ENCODE measurements at places on chromosomes 4 and X.

GRCh38 chrX:7334253-7334935 lies 186.4 kb upstream of the PUDP start:
- DNase-seq = no peak

- no peak for DNase-seq
These were observed 28.3 kb downstream of the NBDY start for GRCh38 chrX:56757327-56757726.

DNA sequence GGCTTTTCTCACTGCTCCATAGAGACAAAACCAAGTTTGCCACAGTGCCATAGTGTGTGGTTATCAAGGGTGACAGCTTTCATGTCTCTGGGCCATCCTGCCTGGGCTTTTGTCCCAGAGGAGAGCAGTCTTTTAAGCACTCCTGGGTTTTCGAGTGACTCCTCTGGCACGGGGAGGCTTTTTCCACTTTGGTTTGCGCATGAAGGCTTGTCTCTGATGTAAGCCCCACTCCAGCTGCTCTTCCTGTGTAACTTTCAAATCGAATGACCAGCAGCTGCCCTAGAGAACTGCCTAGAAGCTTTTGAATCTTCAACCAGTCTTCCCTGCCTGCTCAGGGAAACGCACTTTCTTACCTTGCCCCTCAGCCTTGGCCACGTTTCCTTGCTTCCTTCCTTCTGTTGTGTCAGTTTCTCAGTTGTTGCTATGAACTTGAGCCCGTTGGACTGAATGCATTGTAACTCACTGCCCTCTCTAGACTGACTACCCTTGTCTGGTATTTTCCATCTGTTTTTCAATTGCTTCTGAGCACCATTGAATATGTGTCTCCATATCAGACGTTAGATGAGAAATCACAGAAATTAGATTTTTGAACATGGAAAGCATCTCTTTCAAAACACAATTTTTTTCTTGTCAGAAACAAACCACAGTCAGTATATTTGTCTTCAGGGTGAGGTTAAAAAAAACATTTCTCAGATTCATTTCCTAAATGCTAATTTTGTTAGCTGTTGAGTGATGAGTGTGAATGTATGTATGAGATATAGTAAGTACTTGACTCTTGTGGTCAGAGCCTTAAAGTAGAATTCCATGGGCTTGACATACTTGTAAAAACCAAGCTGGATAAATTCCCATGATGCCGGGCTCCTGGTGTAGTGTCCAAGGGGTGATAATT lies 45.3 kb downstream of the SLC9A6 start:
- DNase-seq = no peak

DNA sequence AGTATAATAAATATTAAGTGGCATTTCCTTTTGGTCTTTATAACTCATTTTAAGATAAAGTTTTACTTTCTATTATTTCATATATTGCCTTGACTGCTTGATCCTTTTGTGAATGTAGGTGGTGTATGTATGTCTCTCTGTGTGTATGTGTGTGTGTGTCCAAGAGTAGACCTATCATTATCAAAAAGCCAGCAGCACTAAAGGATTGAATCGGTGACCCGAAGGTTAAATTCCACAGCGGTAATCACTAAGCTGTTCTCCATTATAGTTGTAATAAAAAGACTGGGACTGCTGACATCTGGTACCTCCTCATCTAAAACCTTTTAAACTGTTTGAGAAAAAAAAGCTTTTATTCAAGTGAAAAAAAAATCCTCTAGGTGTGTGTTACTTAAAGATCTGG lies 1014.8 kb downstream of the PCDH7 start:
- DNase-seq = no peak

GRCh38 chr4:103774326-103774825 lies 54.6 kb upstream of the TACR3 start:
- DNase-seq = no peak

- no peak for DNase-seq
These were observed 425.0 kb downstream of the FAT4 start for GRCh38 chr4:125739760-125740159.

DNA sequence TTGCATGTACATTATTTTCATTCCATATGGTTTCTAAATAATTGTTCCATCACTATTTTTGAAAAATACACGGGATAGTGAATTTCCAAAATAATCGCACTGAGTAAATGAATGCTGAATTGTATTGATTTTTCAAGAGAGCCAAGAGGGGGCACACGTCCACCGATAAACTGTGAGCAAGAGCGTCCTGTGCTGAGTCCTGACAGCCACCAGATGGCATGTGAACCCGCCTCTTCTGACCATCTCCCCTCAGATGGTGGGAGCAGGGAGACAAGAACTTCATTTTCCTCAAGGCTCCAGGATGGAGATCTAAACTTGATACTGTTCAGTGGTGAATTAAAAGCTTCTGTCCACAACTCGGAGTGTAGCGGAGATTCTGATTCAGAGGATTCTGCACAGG lies 30.6 kb upstream of the IL9R start:
- no peak for DNase-seq

DNA sequence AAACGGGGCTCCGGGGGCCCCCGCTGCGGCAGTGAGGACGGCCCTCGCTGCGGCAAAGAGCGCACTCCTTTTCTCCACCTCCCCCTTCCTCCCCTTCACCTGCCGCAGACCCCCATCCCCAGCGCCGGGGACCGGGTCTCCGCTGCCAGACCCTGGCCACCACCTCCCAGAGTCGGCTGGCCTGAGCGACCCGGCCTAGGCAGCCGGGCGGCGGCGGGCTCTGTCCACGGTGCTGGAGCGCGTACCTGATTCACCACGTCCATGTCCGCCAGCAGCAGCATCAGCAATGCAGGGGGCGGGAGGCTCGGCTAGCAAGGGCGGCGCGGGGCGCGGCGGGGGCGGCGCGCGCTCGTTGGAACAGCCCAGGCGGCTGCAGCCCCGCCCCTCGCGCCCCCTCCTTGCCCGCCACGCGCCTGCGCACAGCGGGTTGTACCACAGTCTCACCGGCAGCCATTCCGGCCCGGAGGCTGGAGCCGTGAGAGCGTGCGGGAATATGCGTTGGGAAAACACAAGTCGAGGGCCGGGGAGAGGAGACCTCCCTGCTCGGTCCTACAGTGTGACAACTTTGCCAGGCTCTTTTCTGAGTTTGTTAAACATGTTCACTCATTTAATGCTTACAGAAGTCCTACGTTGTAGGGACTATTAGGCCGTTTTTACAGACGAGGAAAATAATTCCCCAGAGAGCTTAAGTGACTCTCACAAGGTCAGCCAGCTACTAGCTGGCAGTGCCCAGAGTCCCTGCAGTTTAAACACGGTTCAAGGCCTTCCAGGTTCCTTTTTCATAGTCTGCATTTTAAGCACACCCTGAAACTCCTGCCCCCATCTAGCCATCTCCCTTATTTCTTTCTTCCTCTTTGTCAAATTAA lies at the start of gene SYP:
Gene SYP (minus strand): TSS at position 288 of the 866 bp plus-strand sequence. CDS start 7 bp downstream, at position 281.
- DNase-seq = no peak

GRCh38 chr4:87633243-87633642 lies 16.8 kb upstream of the DMP1 start:
- no peak for DNase-seq

All from iPS DF 19.7 (cell line).